ENCODE measurements at places on chromosomes 13 and 19.

- DNase-seq = no peak
Measured at GRCh38 chr13:35449821-35450220, 26.7 kb downstream of the MAB21L1 start.

- no peak for DNase-seq
Measured at GRCh38 chr19:30333291-30334065, 38.7 kb upstream of the ZNF536 start.

DNA sequence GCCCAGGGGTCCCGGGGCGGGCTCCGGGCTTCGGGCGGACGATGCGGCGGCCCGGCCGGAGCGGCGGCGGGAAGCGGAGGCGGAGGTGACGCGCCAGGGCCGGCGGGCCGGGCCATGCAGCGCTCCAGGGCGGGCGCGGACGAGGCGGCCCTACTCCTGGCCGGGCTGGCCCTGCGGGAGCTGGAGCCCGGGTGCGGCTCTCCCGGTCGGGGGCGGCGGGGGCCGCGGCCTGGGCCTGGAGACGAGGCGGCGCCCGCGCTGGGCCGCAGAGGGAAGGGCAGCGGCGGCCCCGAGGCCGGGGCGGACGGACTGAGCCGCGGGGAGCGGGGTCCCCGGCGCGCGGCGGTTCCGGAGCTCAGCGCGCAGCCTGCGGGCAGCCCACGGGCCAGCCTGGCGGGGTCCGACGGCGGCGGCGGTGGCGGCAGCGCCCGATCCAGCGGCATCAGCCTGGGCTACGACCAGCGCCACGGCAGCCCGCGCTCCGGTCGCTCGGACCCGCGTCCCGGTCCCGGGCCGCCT is 362 bp downstream of the WTIP start:
- DNase-seq = no peak

- no peak for DNase-seq
Measured at GRCh38 chr19:32928806-32929205, 43.0 kb downstream of the CEP89 start.

Data from activated CD4-positive, CD25-positive, alpha-beta regulatory T cell (primary cell).